NCI-H1436 treated with DMSO at 0.1 percent for 48 hours (cell line): ENCODE measurements at places on chromosomes 4 and X.

- no peak for DNase-seq
Measured at GRCh38 chrX:131063613-131064012, 5.5 kb downstream of the ARHGAP36 start.

DNA sequence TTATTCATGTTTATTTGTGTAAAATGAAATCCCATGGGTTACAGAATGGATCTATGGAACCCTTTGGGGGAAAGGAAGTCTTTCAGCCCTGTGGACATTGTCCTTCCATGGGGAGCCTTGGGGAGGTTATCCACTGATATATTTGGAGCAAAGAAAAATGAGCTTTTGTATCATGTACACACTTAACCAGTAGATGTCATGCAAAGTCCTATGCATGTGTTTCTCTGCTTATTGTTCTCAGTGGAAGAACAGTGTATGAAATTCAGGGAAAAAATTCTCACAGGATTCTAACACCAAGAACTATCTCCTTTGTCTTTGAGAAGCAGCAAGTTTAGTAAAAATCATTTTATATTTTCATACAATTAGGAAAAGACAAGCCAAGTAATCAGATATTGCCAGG is 105.3 kb downstream of the DTHD1 start:
- no peak for DNase-seq

GRCh38 chr4:7353846-7354610 is 80.7 kb downstream of the PSAPL1 start:
- DNase-seq: no peak

GRCh38 chr4:128974136-128974581 is 119.2 kb downstream of the SCLT1 start:
- no peak for DNase-seq

DNA sequence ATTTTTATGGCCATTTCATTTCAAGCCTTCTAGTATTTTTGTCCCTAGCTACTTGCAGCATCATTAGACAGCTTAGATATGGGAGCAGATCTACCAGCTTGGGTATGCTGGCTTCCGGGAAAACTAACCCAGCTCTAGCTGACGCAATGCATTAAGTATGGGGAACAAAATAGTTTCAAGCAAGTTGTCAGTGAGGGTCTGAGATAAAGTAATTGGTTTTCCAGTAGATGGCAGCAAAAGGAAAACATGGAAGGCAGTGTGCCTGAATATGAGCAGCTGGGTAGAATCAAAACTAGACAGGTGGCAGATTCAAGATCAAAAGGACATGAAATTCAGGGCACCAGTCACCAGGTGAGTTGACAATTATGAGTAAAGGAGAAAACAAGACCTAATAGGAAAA is 340.9 kb upstream of the CTSO start:
- no peak for DNase-seq

DNA sequence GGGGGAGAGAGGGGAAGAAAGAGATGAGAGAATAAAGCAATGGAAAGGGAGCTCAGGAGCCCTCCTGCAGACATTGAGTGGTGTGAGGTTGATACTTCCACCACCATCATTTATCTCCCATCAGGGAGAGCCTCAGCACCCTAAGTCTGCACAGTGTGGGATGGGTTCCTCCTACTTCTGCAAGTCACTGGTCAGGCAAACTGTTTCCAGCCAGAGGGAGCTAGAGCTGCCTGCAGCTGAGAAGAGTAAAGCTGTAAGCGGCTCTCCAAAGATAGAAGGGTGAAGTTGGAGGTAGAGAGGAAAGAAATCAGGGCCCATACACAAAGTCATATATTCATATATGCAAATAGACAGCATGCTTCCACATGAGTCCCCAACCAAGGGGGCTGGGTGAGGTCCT is 21.9 kb upstream of the ZNF81 start:
- no peak for DNase-seq

- DNase-seq: no peak
Measured at GRCh38 chr4:5292101-5292500, 240.8 kb downstream of the STK32B start.

DNA sequence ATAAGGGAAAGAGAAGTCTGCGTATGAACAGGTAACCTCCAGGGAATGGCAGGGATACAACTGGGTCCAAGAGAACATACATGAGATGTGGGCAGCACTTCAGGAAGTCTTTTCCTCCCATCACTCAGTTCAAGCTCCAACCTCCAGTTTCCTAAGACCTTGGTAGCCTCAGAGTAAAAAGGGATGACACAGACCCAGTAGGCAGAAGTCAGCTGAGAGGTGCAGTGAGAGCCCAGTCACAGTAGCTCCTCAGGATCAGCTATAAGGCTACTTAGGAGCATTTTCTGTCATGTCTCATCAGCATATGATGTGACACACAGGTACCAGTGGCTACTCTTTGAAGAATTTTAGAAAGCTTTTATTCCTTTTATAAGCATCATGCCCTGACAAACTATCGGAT is 12.5 kb upstream of the STS start:
- DNase-seq: no peak

- DNase-seq: no peak
Measured at GRCh38 chr4:4994312-4995097, 24.8 kb downstream of the CYTL1 start.
